GM03348 (cell line): ENCODE measurements at places on chromosomes 4 and X.

GRCh38 chr4:11342401-11342800 is 86.3 kb downstream of the HS3ST1 start:
- no peak for DNase-seq

DNA sequence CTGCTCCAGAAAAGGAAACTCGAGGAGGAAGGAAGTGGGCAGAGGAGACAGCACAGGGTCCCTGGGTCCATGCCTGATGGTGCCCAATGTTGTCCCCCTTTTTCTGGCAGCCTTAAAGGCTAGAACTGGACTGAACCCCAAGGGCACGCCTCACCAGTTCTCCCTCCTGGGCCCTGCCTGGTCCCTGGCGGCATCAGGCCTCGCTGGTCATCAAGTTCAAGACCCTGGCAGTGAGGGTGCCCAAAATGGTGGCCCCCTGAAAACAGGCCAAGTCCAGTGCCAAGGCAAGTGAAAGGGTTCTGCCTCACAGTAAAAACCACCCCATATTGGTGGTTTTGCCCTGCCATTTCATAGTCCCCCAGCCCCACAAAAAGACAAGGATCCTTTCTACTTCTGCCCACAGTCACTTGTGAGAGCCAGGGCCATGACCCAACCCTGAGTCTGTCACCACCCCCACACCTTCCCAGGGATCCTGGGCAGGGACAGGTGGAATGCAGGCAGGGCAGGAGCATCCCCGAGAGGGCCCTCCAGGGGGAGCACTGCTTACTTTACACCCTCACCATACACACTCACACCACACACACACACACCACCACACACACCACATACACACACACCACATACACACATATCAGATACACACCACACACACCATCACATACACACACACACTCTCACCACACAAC is 107.6 kb downstream of the DCTD start:
- DNase-seq = no peak

GRCh38 chr4:48133669-48134068 is 381 bp downstream of the TXK start:
- no peak for DNase-seq

- DNase-seq = no peak
Measured at GRCh38 chr4:97235521-97235920, 907.8 kb downstream of the STPG2 start.

DNA sequence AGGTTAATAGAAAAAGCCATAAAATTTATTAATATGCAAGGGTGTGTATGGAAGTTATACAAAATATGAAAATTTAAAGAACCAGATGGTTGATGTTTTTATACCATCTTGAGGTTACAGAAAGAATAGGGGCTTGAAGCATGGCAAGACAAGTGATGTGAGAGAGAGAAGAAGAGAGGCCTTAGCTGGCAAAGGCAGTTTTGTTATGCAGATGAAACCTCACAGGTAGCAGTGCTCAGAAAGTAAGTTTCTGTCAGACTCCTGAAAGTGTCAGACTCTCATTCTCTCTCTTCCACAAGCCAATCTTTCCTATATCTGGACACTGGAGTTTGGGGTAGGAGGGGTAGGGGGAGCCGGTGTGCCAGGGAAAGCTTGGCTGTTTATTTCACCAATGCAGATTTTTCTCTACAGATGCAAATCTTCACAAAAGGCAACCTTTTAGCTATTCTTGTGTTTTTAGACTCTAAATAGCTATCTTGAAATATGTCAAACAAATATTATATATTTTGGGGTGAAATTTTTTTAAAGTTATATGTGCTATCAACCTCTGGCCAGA is 124.5 kb downstream of the CFAP299 start:
- no peak for DNase-seq
